ENCODE measurements at places on chromosomes 2 and 18.

DNA sequence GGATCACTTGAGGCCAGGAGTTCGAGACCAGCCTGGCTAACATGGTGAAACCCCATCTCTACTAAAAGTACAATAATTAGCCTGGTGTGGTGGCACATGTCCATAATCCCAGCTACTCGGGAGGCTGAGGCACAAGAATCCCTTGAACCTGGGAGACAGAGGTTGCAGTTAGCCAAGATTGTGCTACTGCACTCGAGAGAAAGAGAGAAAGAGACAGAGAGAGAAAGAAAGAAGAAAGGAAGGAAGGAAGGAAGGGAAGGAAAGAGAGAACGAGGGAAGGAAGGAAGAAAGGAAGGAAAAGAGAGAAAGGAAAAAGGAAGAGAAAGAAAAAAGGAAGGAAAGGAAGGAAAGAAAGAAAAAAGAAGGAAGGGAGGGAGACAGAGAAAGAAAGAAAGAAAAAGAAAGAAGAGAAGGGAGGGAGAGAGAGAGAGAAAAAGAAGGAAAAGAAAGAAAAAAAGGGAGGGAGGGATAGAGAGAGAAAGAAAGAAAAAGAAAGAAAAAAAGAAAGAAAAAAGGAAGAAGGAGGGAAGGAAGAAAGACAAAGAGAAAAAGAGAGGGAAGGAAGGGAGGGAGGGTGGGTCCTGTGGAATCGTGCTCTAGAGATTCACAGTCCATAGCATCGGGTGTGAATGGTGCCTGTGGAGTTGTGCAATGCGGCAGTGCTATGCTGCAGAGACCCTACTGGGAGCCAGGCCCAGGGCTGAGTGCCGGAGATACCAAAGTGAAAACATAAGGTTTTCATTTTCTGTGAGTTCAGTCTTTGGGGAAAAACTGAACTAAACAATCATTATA is 4.6 kb upstream of the SDC1 start:
- no peak for DNase-seq

DNA sequence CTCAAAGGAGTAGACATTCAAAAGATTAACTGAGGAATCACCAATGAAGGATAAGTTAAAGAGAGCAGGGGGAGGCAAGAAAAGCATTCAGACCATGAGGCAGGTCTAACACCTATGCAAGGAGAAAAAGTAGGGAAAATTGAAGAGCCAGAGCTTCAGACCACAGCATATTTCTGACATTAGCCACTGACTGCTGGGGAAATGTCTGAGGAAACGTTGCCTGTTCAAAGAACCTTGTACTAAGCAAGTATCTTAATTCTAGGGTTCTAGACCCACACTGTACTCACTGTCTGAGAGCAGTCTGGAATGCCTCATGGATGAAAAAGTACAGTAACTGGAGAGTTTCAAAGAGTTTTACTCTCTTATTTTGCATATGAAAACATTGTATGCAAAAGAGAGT is 39.5 kb upstream of the TFPI start:
- no peak for DNase-seq

- DNase-seq, result no peak
Observed at GRCh38 chr2:96703021-96703751, 36.7 kb downstream of the LMAN2L start.

GRCh38 chr2:20303966-20304365 is 46.7 kb downstream of the PUM2 start:
- no peak for DNase-seq

DNA sequence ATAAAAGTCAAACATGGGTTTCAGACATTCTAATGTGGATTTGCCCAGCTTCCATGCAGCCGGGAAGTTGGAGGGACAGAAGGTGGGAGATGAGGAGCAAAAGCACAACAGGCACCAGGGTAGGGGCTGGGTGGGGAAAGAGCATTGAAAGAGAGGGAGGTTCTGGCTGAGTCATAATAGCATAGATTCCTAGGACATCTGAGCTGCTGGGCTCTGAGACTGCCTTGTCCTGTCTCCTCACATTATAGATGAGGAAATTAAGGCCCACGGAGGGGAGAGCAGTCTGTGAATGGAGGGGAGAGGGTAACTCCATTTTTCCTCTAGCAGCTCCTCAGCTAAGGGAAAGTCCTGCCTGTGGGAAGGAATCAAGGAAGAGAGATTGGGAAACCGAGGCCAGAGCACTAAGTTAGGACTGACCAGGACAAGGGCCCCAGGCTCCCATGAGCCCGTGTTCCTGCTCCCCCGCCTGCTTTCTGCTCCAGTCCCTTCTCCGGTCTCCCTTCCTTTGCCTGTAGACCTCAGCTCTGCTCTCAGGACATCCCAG is 26.2 kb downstream of the SH2D6 start:
- DNase-seq, result no peak

- DNase-seq, result no peak
Observed at GRCh38 chr2:126719833-126720351, 63.9 kb downstream of the GYPC start.

DNA sequence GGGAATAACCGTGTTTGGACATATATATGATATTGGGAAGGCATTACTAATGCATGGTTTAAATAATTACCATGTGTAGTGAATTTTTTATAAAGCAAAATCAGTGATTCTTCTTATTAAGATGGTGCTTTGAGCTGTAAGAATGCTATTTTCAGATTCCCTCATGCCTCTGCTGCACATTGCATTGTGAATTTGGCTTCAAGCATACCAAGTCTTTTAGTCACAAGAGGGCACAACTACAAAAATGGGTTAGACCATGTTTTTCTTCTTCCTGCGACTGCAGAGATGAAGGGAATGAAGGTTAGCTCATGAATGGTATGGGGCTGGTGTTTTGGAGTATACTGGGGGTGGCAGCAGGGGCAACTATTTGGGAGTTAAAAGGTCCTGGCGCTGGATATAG is 320.1 kb downstream of the SLC4A3 start:
- DNase-seq, result no peak

All from neuronal stem cell (in vitro differentiated cells).